ENCODE measurements at places on chromosomes 6 and 20. TPM values are rescaled to one million over a fixed set of nuclear protein-coding genes. Genes with fewer than 3 reads are reported as not detected.

Gene C6orf58
- total RNA-seq = not detected

Gene C20orf202
- total RNA-seq = not detected

Gene SPDEF
- total RNA-seq = 0.14 TPM

Gene UST
- 15.3 TPM for total RNA-seq

Gene BTN1A1
- not detected for total RNA-seq

DNA sequence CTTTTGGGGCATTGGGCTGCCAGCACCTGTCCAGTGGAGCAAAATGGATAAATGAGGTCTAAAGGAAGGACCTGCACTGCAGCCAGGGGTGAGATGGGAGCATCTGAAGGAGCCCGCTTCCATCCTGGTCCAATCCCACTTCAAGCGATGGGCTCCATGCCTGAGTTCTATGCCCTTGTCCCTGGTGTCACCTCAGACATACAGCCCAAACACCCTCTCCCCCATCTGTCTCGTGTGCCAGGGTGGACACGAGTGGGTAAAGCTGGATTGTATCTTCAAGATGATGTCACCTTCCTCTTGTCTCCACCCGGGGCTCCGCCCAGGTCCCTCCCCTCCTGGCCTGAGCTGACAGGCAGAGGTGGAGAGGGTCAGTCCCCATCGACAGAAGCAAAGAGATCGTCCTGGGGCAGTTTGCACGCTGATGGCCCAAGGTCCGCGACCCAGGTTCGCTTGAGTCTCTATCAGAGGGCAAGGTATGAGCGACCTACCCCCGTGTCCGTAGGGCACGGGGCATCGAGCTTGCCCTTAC, 544 bp downstream of the SMIM29 start:
- DNase-seq = no peak
- H3K27ac ChIP-seq = peak overlapping the region; percentile 69
- H3K36me3 ChIP-seq = peaks cover 4% of the 10 kb centered on the region
- H3K27me3 ChIP-seq = no peaks in the 10 kb centered on the region
- peaks cover 33% of the 10 kb centered on the region for H3K4me1 ChIP-seq
- H3K4me3 ChIP-seq = peak overlapping the region; percentile 83

DNA sequence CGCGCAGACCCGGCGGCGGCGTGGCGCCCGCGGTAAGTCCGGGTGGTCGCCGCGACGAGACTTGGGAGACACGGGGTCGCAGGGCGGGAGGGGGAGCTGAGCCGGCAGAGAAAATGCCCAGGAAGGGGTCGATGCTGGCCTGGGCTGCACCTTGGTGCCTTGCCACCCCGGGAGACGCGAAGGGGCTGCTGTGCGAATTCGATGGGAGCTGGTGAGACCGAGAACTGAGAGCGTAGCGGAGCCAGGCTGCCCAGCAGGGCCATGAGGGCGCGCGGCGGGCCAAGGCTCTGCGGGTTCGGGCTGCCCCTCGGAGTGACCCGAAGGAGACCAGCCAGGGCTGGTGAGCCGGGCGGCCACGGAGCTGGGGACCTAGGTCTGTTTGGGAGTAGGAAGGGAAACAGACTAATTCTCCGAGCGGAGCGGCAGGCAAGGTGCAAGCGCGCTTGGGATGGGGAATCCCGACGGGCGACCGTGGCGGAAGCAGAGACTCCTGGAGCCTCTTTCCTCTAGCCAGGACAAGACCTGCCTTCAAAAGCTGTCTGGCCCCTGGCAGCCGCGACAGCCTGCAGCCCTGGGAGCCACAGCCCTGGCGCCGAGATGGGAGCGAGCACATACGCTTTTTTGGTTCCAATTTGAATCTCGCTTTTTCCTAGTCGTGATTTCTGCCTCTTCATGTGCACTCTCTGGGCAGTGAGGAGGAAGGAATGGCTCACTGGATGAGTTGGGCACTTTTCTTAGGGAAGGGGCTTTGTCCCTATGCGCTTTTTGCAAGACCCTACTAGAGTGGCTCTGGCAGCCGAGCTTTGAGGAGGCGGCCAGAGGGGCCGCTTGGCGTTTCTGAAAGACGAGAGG, 691 bp downstream of the SYNDIG1 start:
- peak; percentile 11 for DNase-seq
- H3K4me3 ChIP-seq = peak overlapping the region; percentile 79
- H3K27ac ChIP-seq = no peak overlapping the region
- peaks cover 12% of the 10 kb centered on the region for H3K27me3 ChIP-seq

DNA sequence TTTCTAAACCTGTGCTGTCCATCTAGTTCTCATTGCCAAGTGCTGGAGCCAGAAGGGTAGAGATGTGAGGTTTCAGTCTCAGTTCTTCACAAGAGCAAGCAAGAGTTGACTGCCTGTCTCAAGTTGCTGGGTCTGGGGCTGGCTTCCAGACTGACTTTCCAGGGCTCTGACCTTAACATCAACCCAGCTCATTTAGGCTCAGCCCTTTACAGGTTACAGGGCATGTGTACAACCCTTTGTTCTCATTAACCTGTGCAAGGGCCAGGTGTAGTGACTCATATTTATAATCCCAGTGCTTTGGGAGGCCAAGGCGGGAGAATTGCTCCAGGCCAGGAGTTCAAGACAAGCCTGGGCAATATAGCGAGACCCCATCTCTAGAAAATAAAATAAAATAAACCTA, 30.6 kb downstream of the FITM2 start:
- DNase-seq = no peak
- H3K27ac ChIP-seq = no peak overlapping the region
- no peaks in the 10 kb centered on the region for H3K36me3 ChIP-seq
- no peak overlapping the region for H3K4me3 ChIP-seq
- no peaks in the 10 kb centered on the region for H3K27me3 ChIP-seq

DNA sequence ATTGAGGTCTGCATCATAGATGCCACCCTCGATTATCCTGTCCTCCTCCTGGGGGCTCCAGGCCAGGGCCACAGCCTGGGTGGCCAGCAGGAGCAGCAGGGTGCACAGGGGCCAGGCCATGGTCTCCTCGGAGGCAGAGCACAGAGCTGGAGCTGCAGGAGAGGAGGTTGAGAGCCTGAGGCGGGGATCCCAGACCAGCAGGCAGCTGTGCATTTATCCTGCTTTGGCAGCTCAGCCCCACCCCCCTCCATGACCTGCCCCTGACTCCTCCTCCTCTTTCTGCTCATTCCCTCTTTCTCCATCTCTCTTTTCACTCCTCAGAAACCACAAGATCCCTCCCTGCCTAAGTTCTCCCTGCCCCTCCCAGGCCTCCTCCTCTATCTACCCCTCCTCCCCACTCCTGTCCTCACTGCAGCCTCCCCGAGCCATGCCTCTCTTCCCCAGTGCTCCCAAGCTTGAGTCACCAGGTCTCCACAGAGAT, at the start of gene CST2:
Gene CST2 (minus strand): TSS at position 189 of the 481 bp plus-strand sequence. CDS start 69 bp downstream, at position 120.
- no peaks in the 10 kb centered on the region for H3K4me1 ChIP-seq
- no peak within 1 kb of the TSS for H3K4me3 ChIP-seq
- H3K27ac ChIP-seq = no peak within 1 kb of the TSS
- no peaks in the 10 kb centered on the region for H3K36me3 ChIP-seq
- DNase-seq = no peak

DNA sequence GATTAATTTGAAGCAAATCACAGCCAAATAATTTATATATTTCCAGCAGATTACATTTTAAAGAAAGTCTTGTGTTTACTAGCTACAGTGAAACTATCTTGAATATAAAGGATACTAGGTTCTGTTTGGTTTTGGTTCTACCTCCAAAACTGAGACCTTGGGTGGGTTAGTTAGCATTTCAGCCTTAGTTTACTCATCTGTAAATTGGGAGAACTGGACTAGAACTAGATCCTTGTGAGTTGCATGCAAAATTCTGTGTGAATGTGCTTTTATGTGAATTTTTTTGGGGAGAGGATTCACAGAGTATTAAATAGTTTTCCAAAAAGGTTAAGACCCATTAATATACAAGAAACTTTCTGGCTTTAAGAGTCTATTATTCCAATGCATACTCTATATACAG, 4.1 kb downstream of the GMNN start:
- no peaks in the 10 kb centered on the region for H3K27me3 ChIP-seq
- H3K36me3 ChIP-seq = peaks cover 8% of the 10 kb centered on the region
- H3K4me3 ChIP-seq = no peak overlapping the region
- H3K4me1 ChIP-seq = peaks cover 6% of the 10 kb centered on the region

GRCh38 chr20:25177890-25178321, 17.6 kb upstream of the ENTPD6 start:
- no peaks in the 10 kb centered on the region for H3K27me3 ChIP-seq
- H3K36me3 ChIP-seq = no peaks in the 10 kb centered on the region
- DNase-seq = peak; percentile 54
- no peak overlapping the region for H3K27ac ChIP-seq

GRCh38 chr6:5125152-5126006, 40.2 kb downstream of the PPP1R3G start:
- DNase-seq = peak; percentile 56
- peak overlapping the region; percentile 50 for H3K27ac ChIP-seq
- H3K36me3 ChIP-seq = no peaks in the 10 kb centered on the region
- H3K27me3 ChIP-seq = no peaks in the 10 kb centered on the region
- H3K4me1 ChIP-seq = peaks cover 20% of the 10 kb centered on the region
- H3K4me3 ChIP-seq = no peak overlapping the region

DNA sequence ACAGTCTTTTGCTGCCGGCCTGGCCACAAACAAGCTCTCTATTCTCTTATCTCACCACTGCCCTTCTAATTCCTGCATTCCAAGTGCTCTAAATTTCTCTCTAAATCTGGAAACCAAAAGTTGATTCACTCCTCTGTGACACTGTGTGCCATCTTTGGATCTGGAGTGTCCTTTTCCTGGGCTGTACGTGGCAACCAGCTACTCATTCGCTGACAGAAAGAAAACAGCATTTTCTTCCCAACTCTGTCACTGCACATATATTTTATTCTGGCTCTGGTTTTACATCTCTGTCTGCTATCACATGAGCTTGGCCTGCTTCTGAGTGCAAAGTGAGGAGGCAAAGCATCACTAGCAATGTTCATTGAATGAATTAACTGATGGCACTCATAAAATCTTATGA, 397.2 kb upstream of the MAP3K7 start:
- DNase-seq = no peak
- H3K27ac ChIP-seq = no peak overlapping the region
- H3K4me1 ChIP-seq = no peaks in the 10 kb centered on the region
- no peaks in the 10 kb centered on the region for H3K27me3 ChIP-seq

- H3K27ac ChIP-seq = no peak overlapping the region
- no peak for DNase-seq
- no peaks in the 10 kb centered on the region for H3K36me3 ChIP-seq
- H3K4me3 ChIP-seq = no peak overlapping the region
Measured at GRCh38 chr20:32581839-32582658, 3.1 kb downstream of the NOL4L start.

GRCh38 chr6:4066029-4066755, 12.7 kb downstream of the FAM217A start:
- no peaks in the 10 kb centered on the region for H3K4me1 ChIP-seq
- H3K27me3 ChIP-seq = no peaks in the 10 kb centered on the region
- no peak overlapping the region for H3K27ac ChIP-seq
- H3K4me3 ChIP-seq = no peak overlapping the region
- no peak for DNase-seq

DNA sequence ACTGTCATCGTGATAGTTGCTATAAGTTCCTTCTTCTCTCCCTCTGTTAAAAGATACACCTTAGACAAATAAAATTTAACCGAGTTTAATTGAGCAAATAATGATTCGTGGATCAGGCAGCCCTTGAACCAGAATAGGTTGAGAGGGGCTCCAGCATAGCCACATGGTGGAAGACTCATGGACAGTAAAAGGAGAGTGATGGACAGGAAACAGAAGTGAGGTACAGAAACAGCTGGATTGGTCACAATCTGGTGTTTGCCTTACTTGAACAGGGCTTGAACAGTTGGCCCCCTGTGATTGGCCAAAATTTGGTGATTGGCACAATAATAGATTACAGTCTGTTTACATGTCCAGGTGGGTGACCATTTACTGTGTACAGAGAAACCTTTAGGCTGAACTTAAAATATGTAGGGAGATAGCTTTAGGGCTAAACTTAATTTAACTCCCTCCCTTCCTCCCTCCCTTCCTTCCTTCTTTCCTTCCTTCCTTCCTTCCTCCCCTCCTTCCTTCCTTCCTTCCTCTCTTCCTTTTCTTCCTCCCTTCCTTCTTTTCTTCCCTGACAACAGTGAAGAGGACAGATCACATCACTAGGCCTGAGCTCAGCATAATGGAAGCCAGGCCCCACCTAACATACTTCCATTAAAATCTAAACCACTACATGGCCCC, 531.8 kb upstream of the JARID2 start:
- no peak overlapping the region for H3K27ac ChIP-seq
- H3K4me3 ChIP-seq = no peak overlapping the region
- peaks cover 34% of the 10 kb centered on the region for H3K4me1 ChIP-seq
- H3K27me3 ChIP-seq = no peaks in the 10 kb centered on the region

DNA sequence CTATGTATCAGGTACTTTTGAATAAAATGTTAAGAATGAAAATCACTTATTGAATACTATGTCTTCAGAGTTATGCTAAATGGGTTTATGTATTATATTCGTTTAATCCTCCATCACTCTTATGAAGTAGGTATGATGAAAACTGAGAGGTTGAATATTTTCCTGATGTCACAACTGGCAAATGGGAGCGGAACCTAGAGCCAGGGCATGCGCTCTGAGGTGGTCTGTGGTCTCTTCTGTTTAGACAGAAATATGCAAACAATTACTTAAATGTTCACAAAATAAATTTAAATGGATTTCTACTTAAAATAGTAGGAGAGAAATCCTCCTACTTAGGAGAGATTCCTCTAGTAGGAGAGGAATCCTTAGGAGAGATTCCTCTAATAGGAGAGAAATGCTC, 21.3 kb upstream of the UTRN start:
- H3K4me3 ChIP-seq = no peak overlapping the region
- DNase-seq = peak; percentile 48
- H3K27me3 ChIP-seq = no peaks in the 10 kb centered on the region

GRCh38 chr6:52499681-52500236, 77.1 kb downstream of the TRAM2 start:
- DNase-seq = no peak
- H3K36me3 ChIP-seq = peaks cover 37% of the 10 kb centered on the region
- H3K27me3 ChIP-seq = no peaks in the 10 kb centered on the region
- H3K4me3 ChIP-seq = no peak overlapping the region
- peaks cover 38% of the 10 kb centered on the region for H3K4me1 ChIP-seq

DNA sequence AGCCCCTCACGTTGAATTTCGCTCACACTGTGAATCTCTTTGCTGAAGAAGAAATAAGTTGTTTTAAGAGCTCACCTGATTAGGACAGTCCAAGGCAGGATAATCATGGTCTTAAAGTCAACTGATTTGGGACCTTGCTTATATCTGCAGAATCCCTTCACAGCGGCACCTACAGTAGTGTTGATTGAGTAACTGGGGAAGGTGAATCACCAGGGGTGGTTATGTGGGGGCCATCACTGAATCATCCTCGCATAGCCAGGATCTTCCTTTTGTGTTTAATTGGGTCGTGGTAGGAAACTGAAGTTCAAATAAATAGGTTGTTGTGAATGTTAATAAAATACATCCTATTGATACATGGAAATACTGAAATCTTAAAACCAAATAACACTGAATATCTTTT, 20.2 kb upstream of the MICA start:
- no peaks in the 10 kb centered on the region for H3K4me1 ChIP-seq
- no peak for DNase-seq
- no peaks in the 10 kb centered on the region for H3K36me3 ChIP-seq
- H3K27ac ChIP-seq = no peak overlapping the region

- no peak for DNase-seq
- no peak overlapping the region for H3K27ac ChIP-seq
- H3K36me3 ChIP-seq = no peaks in the 10 kb centered on the region
- no peak overlapping the region for H3K4me3 ChIP-seq
- no peaks in the 10 kb centered on the region for H3K4me1 ChIP-seq
Measured at GRCh38 chr6:44432726-44433125, 45.2 kb downstream of the CDC5L start.

Measured in astrocyte (in vitro differentiated cells and primary cell).